AG20443 (cell line): ENCODE measurements at places on chromosomes 2 and 18.

DNA sequence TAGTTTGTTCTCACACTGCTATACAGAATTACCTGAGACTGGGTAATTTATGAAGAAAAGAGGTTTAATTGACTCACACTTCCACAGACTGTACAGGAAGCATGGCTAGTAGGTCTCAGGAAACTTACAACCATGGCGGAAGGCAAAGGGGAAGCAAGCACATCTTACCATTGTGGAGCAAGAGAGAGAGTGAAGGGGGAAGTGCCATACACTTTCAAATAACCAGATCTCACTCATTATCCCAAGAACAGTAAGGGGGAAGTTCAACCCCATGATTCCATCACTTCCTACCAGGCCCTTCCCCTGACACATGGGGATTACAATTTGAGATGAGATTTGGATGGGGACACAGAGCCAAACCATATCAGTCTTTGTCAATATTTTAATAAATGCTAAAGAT lies 5.0 kb upstream of the CRYGB start:
- DNase-seq, result no peak

DNA sequence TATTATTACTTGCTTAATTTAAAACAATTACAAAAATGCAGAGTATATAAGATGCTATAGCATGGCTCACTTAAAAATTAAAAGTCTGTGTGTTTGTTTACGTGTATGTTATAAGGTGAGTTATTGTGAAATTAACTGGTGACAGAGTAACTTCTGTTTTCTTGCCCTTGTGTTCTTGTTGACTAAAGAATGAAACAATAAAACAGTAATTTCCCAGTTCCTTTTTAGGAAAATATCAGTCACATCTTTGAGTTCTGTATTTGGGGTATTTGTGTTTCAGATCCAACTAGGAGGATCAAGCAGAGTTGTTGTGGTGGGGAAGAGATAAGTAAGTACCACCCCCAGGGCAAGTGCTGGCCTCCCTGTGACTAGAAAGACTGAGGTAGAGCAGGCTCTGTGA lies 143.6 kb downstream of the CCDC148 start:
- DNase-seq, result no peak

- no peak for DNase-seq
These were observed 31.0 kb upstream of the WDSUB1 start for GRCh38 chr2:159317392-159318088.

- DNase-seq, result no peak
These were observed 41.6 kb upstream of the RAB31 start for GRCh38 chr18:9666548-9666947.

DNA sequence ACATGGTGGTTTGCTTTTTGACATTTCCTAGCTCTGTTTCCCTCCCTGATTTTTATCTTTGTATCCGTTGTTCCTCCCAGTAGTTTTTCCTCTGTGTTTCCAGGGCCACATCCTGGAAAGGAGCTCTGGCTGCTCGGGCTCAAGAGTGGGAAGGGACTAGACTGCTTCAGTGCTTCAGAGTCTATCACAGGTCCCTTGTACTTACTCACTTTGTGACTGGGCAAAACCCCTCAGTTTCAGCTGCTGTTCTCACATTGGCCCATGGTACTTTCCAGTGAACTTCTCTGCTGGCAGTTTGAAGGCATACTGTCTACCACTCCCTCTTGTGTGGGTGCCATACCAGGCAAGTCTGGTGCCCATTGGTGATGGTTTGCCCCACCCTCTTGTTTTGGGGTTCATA lies 7.5 kb upstream of the STAMBP start:
- no peak for DNase-seq

- no peak for DNase-seq
These were observed 304.3 kb upstream of the CNTNAP5 start for GRCh38 chr2:123720760-123721159.

- DNase-seq, result peak; percentile 85
These were observed 118.1 kb upstream of the EPAS1 start for GRCh38 chr2:46179037-46179621.

DNA sequence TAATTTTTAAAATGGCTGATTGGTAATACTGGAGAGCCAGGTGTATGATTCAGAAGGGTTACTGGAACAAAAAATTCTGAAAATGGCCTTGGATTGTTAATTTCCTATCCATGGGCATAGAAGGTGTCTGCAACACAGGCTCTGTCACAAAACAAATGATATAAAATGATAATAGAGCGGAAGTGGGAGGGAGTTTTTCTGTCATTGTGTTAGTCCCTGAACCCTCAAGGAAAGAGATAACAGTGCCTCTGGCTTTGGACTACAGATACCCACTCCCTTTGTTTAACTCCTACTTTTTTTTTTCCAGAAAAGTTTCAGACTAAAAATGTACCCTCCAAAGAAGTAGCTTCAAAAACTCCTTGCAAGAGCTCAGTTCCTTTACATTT lies 28.0 kb upstream of the YES1 start:
- no peak for DNase-seq

- peak; percentile 39 for DNase-seq
These were observed 158.5 kb upstream of the LMAN1 start for GRCh38 chr18:59517446-59518165.

DNA sequence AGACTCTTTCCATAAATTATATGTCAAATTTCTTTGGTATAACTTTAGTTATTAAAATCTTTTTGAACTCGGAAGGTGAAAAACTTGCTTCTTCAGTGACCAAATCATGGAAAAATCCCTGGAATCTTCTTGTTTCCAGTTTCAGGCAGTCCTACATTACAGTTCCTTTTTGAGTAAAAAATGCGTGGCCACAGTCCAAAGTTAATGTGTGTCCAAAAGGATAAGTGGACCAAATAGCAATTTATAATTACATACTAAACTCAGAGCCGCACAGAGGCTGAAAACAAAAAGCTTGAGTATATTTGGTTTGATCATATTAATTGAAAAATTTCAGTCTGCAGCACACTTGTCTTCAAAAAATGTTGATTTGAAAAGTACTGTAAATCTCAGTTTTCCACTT lies 28.4 kb upstream of the DYNC2LI1 start:
- peak; percentile 45 for DNase-seq

DNA sequence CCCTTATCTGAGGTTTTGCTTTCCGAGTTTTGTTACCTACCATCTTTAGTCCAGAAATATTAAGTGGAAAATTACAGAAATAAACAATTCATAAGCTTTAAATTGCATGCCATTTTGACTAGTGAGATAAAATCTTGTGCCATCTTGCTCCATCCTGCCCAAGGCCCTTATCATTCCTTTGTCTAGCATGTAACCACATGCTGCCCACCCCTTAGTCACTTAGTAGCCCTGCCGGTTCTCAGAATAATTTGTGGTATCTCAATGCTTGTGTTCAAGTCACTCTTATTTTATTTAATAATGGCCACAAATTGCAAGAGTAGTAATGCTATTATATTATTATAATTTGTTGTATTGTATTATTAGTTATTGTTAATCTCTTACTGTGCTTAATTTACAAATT lies 36.8 kb upstream of the VPS54 start:
- no peak for DNase-seq

- DNase-seq, result peak; percentile 95
These were observed 43.2 kb upstream of the UBE2F start for GRCh38 chr2:237923481-237924163.

GRCh38 chr2:88210132-88211002 lies 40.2 kb downstream of the THNSL2 start:
- no peak for DNase-seq

GRCh38 chr2:54438271-54438670 lies 17.9 kb upstream of the SPTBN1 start:
- peak; percentile 67 for DNase-seq

DNA sequence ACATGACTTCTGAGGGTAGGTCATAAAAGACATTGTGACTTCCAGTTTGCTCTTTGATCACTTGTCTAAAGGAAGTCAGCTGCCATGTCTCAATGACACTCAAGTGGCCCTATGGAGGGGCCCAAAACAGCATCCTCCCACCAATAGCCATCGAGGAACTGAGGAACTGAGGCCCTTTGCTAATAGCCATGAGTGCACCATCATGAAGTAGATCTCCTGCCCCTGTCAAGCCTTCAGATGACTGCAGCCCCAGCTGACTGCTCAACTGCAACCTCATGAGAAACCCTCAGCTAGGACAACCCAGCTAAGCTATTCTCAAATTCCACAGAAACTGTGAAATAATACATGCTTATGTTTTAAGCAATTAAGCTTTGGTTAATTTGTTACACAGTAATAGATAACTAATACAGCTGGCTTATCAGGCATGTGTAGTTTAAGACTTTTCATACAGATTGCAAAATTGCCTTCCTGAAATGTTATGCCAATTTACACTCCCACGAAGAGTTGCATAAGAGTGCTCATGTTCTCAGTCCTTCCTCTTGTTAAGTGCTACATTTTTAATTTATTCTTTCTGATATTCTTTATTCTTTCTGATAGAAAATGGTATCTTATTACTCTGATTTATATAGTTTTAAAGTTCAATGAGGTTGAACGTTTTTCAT lies 105.6 kb upstream of the NDUFV2 start:
- no peak for DNase-seq

DNA sequence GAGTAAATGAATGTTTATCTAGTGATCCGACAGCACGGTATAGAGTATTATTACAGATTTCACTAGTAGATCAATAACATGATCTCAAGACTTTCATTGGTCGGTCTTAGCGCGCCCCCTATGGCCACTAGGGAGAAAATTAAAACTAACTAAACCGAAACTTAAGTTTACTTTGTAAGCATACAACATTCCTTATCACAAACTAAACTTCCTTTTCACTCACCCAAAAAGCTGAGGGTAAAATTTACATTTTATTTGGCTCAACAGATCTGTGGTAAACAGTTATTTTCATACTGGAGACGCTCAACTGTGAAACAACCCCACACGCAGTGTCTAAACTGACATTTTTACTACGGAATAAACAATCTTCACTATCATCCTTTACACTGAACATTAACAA lies 215.6 kb upstream of the MAP2 start:
- peak; percentile 11 for DNase-seq

GRCh38 chr2:186718122-186718521 lies 24.3 kb downstream of the FAM171B start:
- no peak for DNase-seq

GRCh38 chr2:525611-526010 lies 151.6 kb downstream of the TMEM18 start:
- no peak for DNase-seq

DNA sequence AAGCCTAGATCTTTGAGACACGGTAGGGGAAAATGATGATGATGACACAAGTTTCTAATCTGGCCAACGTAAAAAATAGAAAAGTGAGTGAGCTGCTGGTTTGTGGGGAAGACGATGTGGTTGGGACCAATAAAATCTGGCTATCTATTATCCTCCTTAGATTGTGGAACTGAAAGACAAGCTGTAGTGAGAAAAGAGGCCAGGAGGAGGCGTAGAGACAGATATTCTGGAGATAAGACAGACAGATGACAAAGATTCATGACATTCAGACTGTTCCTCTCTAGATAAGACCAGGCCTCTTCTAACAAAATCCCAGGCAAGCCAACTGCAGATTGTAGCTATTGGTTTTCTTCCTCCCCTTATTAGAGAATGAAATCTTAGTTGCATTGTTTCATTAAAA lies 376.3 kb upstream of the UBE2E3 start:
- no peak for DNase-seq

- DNase-seq, result no peak
These were observed 101.1 kb downstream of the B3GNT2 start for GRCh38 chr2:62296832-62297623.

- DNase-seq, result no peak
These were observed 123.6 kb upstream of the NETO1 start for GRCh38 chr18:72991379-72991778.

DNA sequence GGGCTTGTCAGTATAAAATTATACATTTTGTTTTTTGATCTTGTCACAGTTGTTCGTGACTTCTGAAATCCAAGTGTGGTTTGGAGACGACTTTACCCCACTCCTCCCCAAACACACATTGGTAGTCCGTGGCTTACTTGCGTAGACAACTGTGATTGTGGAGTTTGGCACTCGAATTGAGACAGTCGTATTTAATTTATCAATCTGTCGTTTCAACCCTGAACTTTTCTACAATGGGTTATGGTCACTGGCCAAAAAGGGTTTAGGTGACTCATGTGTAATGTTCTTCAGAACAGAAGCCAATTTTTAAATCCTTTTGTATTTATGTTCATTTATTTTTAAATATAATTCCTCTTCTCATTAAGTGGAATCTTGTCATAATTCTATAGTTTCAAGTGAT lies 129.9 kb downstream of the SPTBN1 start:
- no peak for DNase-seq
